Neural progenitor cell (in vitro differentiated cells): ENCODE measurements at places on chromosomes 4 and X. TPM values are rescaled to one million over a fixed set of nuclear protein-coding genes. Genes with fewer than 3 reads are reported as not detected.

- DNase-seq: no peak
- peaks cover 16% of the 10 kb centered on the region for H3K4me1 ChIP-seq
- no peaks in the 10 kb centered on the region for H3K27me3 ChIP-seq
- no peak overlapping the region for H3K27ac ChIP-seq
- H3K4me3 ChIP-seq: no peak overlapping the region
- H3K36me3 ChIP-seq: no peaks in the 10 kb centered on the region
These were observed 214.7 kb downstream of the ZNF674 start for GRCh38 chrX:46330513-46330912.

ZCCHC18 gene
- 4.6 and 5.1 TPM in 2 replicates for total RNA-seq

CFAP99 gene
- total RNA-seq: not detected in 2 replicates

GRCh38 chrX:138485767-138486166 is 225.8 kb downstream of the FGF13 start:
- H3K4me1 ChIP-seq: no peaks in the 10 kb centered on the region
- H3K27me3 ChIP-seq: no peaks in the 10 kb centered on the region
- H3K27ac ChIP-seq: no peak overlapping the region
- no peaks in the 10 kb centered on the region for H3K36me3 ChIP-seq

PAGE4 gene
- total RNA-seq: not detected in 2 replicates

ENPEP gene
- total RNA-seq: 1.5 and 1.8 TPM in 2 replicates

DNA sequence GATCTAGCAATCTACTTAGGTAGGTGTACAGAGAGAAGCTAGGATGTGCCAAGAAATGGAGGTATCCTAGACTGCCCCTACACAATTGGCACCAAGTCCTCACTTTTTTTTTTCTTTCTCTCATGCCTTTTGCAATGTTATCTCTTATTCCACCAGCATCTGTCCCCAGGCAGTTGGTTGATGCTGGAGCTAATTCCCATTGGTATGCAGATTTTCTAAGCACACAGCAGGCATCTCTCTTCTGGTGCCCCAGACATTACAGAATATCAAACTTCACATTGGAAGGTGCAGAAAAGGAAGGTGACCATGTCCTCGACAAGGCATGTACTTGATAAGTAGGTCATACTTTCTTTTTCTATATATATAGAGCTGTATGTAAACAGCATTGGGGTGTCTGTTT is 21.6 kb downstream of the LUZP4 start:
- peaks cover 4% of the 10 kb centered on the region for H3K27me3 ChIP-seq
- DNase-seq: peak; percentile 70
- H3K27ac ChIP-seq: no peak overlapping the region

DNA sequence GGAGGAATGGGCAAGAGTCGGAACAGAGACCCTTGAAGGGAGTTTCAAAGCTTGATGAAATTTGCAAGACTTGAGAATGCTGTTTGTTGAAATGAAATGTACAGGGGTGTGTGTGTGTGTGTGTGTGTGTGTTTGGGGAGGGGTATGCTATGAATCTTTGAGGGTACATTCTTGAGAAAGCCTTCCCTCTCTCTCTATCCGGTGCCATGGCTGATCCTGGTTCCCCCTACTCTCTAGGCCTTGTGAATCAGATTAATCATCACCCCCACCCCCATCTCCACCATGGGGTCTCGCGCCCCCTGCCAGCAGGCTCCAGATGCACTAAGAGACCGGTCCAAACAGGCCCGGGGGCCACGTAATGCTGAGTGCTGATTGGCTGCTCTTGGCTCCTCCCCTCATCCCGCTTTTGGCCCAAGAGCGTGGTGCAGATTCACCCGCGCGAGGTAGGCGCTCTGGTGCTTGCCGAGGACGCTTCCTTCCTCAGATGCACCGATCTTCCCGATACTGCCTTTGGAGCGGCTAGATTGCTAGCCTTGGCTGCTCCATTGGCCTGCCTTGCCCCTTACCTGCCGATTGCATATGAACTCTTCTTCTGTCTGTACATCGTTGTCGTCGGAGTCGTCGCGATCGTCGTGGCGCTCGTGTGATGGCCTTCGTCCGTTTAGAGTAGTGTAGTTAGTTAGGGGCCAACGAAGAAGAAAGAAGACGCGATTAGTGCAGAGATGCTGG is at the start of gene HTR2C:
Gene HTR2C (plus strand): TSS at position 441 of the 729 bp plus-strand sequence. CDS start 142,851 bp downstream, outside the sequence.
- peaks cover 98% of the 10 kb centered on the region for H3K27me3 ChIP-seq
- no peak within 1 kb of the TSS for H3K27ac ChIP-seq
- peak within 1 kb of the TSS; percentile 65 for H3K4me3 ChIP-seq
- H3K36me3 ChIP-seq: no peaks in the 10 kb centered on the region
- peak; percentile 45 for DNase-seq

MAGEA2B gene
- total RNA-seq: not detected in 2 replicates

DNA sequence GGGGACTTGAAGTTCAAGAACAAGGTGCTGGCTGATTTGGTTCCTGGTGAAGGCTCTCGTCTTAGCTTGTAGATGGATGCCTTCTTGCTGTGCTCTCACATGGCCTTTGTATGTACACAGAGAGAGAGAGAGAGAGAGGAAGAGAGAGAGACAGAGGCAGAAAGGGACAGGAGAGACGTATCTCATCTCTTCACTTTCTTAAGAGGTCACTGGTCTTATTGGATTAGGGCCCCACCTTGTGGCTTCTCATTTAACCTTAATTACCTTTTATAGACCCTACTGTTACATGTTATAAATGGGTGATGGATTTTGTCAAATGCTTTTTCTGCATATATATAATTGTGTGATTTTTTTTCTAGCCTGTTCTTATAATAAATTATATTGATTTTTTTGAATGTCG is 1444.2 kb downstream of the ADGRL3 start:
- peak; percentile 70 for DNase-seq
- H3K27ac ChIP-seq: no peak overlapping the region
- H3K36me3 ChIP-seq: no peaks in the 10 kb centered on the region
- H3K27me3 ChIP-seq: no peaks in the 10 kb centered on the region
- no peaks in the 10 kb centered on the region for H3K4me1 ChIP-seq

DNA sequence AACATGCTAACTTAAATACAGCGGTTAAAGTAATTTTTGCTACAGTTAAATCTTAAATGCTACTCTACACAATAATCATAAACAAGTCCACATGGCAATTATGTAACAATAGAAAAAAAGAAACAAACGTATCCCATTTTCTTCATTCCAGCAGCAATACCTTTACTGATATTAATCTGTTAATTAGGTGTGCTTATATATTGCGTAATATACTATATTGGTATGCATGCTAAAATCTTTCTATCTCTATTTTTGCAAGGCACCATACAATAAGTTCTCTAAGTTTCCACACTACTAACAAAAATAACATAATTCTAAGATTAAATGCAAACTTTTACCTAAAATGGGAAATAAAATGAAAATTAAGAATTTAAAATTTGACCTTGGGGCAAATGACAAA is 500.6 kb downstream of the SPOCK3 start:
- DNase-seq: no peak
- H3K27me3 ChIP-seq: no peaks in the 10 kb centered on the region
- no peaks in the 10 kb centered on the region for H3K36me3 ChIP-seq
- H3K27ac ChIP-seq: no peak overlapping the region

DNA sequence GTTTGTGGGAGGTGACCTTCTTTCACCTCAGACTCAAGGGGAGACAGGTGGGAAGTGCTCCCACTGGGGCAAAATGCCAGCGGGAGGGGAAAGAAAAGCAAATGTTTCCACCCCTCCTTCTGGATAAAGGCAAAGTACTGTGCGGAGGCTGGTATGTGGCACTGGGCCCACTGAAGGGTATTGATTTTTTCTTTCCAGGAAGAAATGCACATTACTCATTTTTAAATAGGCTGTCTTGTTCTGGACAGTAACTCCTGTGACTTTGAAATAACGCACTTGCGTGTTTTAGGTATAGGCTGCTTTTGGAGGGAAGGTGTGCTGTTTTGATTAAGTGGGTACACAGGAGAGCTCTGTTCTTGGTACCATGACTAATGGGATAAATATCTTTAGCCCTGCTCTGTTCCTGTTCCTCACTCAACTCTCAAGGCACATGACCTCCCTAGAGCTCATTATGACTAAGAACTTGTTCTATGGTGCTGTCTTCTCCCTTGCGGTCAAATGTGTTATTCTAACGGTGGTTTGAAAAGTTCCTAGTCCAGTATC is 40.7 kb upstream of the MBTPS2 start:
- H3K4me1 ChIP-seq: no peaks in the 10 kb centered on the region
- no peaks in the 10 kb centered on the region for H3K27me3 ChIP-seq
- no peak overlapping the region for H3K4me3 ChIP-seq
- no peaks in the 10 kb centered on the region for H3K36me3 ChIP-seq
